ENCODE measurements at places on chromosomes 3 and 15.

DNA sequence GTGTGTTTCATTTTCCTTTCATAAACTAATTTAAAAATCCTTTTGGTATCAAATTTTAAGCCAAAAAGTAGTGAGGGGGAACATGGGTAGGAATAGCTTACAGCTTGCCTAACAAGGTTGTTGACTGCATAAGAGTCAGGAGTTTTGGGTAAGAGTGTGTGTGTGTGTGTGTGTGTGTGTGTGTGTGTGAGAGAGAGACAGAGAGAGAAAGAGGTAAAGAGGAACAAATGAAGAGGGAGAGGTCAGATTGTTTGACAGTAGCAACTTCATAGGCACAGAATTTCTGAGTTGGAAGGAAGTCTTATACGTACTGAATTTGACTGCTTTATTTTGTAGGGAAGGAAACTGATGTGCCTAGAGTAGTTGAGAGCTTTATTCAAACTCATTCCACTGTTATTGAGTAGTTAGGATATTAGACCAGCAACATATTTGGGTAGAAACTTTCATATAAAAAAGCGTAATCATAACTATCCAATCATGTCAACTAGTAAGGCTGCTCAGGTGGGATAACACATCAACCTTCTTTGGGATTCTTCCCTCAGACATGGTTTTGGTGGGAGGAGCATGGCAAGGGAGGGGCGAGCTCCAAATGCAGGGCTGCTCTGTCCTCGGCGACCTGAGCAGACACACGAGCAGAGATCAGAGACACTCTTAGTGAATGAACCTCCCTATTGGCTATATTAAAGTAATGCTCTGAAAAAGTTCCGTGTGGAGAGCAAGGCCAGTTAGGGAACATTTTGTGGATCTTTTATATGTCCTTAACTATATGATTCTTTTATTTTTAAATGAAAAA lies 86.4 kb downstream of the LPP start:
- DNase-seq = no peak

DNA sequence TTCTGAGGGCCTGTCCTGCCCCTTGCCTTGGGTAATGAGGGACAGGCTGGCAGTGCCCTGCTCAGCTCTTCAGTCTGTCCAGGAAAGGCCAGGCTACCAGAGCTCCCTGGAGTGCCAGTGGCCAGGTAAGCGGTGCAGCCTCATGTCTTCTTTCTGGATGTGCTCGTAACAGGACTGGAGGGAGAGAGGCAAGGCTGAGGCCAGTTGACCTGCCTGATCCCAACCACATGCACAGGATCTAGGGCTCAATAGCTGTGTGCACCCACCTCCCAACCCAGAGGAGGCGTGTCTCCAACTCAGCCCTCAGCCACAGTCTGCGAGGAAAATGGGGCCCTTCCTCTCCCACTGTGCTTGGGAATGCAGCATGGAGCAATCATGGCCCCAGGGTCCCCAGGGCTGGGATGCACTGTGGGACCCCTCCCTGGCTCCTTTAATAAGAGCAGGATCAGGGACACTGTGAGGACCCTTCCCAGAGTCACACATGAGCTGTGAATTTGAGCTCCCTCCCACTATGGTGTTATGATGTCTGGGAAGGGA lies 22.5 kb downstream of the ALS2CL start:
- no peak for DNase-seq

DNA sequence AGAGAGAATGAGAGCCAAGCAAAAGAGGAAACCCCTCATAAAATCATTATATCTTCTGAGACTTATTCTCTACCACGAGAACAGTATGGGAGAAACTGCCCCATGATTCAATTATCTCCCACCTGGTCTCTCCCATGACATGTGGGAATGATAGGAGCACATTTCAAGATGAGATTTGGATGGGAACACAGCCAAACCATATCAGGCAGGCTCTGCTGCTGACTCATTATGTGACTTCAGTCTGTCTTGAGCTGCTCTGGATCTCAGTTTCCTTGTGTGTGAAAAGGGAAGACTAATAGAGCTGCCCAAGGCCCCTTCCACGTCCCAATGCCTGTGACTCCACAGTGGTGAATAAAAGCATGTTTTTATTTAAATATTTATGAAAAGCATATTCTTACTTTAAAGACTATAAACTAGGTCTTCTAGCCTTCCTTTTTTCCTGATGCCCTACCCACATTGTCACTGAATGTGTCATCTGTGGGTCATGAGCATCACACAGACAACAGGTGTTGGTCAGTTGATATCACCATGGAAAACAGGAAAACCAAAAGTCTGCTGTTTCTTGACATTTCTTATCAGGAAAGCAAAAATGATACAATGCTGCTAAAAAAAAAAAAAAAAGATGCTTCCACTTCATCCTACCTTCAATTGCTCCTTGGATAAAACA lies 96.0 kb upstream of the PPP2R3A start:
- peak; percentile 37 for DNase-seq

GRCh38 chr15:60087561-60087960 lies 83.5 kb downstream of the FOXB1 start:
- DNase-seq = peak; percentile 9

DNA sequence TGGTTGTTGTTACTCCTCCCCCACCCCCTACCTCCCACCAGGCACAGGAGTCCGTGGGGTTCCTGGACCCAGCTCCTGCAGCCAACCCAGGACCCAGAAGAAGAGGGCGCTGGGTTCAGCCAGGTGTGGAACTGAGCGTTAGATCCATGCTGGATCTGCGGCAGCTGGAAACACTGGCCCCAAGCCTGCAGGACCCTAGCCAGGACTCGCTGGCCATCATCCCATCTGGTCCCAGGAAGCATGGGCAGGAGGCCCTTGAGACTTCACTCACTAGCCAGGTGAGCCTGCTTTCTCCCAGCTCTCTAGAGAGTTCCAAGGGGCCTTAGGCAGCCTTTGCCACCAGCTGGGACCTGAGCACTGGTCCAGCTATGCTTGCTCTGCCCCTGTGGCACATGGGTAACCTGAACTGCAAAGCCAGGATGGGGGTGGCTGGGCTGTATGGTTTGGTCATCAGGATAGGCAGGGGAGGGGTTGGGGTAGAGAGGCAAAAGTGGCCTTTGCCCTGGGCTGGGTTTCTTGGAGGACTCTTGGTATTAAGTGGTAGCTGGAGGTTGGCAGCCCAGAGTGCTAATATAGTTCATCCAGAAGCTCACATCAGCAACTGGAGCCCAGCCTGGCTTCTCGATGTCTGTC lies 7.0 kb upstream of the JMJD7 start:
- DNase-seq = no peak

GRCh38 chr3:58427661-58428361 lies 5.8 kb downstream of the PDHB start:
- DNase-seq = no peak

DNA sequence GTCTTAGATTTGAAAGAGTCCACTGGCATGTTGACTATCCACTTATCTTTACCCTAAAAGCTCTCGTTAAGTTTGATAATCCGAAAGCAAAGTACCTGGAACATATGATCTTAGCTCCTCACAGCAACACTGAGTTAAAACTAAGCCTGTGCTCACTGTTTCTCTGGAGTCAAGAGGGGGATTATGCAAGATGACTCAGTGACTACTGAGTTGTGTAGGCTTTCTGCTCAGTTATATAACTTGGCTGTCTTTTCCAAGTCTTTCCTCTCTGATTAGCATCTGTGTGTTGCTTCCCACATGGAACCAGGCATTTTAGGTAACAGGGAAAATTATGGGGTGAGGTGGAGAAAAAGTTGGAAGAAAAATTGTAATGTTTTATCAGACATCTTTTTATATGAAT lies 31.2 kb upstream of the MYO5C start:
- DNase-seq = peak; percentile 22

DNA sequence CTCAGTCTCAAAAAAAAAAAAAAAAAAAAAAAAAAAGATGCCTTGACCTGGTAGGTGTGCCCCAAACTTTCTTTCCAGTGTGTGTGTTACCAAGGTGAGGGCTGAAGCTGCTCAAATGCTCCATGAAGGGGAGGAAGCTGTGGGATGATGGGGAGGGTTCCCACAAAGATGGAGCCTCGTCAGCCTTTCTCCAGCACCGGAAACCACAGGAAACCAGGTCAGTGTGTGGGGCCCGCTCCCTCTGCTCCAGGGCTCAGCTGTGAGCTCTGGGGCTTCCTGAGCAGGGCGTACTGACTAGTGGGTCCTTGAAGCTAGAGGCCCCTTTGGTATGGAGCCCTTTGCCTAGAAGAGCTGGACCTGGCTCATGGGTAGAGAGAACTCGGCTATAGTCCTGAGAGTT lies 681 bp upstream of the IL17RE start:
- DNase-seq = no peak

DNA sequence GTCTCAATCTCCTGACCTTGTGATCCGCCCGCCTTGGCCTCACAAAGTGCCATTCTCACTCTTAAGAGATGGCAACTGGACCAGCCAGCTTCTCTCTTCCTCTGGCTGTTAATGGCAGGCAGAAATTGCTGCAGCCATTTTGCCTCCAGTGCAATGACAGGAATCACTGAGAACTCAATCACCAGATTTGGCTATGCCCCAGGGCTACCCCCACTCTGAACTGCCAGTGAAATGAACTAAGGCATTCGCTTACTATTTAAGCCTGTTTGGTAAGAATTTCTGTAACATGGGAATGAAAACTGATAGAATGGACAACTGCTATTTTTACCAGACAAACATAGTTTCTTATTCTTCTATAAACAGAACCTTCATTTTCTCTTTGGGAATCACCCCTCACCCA lies 24.5 kb downstream of the FOXP1 start:
- no peak for DNase-seq

DNA sequence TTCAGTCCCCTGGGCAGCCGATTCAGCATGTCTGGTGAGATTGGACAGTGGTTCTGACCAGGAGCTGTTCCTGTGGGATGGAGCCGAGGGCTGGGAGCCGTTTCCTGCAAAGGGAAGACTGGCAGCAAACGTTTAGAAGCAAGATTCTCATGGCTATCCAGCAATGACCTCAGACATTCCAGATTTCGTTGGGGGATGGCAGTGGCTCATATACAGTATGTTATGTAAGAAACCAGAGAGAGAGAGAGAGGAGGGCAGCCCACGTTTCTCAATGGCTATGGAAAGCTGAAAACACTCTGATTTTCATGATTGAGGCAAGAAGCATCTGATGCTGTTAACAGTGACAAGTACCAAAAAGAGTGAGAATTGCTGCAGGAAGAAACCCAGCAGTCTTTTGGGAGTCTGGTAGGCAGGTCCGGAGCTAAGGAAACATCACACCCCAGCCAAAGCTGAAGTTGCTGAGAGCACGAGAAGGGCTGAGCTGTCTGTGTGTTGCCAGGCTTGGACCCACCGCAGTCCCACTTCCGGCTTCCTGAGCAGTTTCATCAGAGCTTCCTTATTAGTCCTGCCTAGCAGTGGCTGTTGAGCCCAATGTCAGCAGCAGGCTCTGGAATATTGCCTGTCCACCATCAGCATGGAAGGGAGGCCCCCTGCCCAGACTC lies 25.6 kb upstream of the VPS8 start:
- peak; percentile 93 for DNase-seq

DNA sequence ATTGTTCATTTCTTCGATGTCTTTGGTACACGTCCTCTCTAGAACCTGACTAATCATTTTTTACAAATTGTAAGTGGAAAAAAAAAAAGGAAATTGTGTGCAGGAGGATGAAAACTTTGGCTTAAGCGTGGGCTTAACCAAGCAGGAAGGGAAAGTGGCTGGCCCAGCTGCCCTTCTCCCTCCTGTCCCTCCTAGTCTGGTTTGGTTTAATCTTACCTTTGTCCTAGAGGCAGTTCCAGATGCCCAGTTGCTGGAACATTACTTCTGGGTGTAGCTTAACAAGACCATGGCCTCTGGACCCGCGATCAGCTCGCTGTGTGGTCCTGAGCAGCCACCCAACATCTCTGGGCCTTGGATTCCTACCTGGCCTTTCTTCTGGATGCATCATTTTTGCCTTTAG lies 15.4 kb downstream of the PAQR5 start:
- no peak for DNase-seq

DNA sequence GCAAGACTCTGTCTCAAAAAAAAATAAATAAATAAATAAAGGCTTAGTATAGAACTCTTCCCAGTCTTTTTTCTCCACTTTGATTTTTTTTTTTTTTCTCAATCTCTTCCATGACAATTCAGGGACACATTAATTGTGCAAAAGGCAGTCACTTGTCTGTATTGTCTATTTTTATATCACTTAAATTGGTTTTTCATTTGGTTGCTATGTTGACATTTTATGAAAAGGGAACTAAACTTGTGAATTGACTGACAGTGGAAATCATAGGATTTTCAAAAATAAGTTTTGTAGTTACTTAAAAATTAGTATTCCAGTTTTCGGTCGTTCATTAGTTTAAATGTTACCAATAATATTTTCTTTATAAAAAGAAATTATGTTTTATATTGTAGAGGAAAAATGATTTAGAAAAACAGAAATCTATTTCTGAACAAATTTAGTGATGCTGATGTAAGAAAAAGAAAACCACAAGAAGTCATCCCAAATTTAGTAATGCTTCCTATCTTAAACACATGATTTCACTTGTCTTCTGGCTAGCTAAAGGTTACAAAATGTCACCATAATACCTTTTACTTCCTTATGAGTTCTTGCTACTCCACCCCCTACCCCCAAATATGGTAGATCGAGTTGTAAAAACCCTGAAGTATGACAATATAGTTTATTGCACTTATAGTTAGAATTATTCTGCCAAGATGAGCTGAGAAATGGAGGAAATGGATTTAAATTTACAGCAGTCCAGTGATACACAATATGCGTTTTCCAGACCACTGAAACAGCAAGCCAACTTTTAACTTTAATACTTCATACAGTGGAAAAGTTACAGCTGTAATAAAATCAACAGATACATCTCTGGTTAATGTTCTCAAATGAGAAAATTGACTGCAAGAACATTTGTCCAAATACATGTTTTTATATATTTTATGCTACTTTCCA lies 37.0 kb downstream of the PPARG start:
- DNase-seq = no peak

DNA sequence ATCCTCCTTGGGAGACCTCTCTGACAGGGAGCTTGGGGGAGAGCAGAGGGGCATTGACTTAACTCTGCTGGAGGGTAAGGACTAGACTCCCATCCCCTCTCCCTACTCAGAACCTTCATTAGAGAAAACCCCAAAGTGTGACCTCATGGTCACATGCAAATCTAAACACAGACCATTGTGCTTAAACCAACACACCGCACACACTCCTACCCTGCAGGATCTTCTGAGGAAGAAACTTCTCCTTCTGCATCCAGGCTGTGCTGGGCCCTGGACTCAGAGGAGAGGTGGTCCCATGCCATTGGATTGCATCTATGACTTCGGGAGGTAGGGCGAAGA lies 805 bp upstream of the PARP16 start:
- no peak for DNase-seq

DNA sequence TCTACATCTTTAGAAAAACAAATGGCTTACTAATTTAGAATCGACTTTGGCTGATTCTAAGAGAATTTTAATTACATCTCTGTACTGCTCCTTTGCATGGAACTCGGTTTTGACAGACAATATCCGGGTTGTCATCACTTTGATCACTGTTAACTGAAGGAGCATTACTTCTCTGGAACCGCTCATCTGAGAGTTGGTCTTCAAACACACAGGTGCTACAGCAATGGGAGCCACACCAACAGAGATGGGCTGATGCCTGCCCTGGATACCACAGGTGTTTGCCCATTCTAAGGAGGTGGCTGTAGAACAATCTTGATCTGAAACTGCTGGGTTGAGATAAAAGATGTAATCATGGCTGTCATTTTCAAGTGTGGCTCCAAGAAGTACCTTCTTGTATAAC lies 21.6 kb downstream of the LINS1 start:
- DNase-seq = no peak

All from ELR (cell line).